Epithelial cell of prostate (primary cell): ENCODE measurements at places on chromosomes 4 and X.

DNA sequence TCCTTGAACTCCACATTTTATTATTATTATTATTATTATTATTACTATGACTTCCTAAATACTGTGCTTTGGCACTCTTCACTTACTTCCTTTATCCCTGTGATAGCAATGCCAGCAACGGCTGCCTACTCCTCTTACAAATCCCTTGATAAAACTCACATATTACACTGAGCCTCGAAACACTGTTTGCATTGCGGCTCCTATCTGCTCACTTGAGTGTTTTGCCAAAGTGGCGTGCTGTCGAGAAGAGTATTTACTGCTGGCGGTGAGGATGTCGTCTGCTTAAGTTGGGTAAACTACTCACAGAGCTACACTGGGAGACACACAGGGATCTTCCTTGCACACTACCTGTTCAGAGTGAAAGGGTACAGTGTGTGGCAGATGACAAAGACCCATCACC lies 143.4 kb upstream of the VCX3A start:
- DNase-seq: no peak

DNA sequence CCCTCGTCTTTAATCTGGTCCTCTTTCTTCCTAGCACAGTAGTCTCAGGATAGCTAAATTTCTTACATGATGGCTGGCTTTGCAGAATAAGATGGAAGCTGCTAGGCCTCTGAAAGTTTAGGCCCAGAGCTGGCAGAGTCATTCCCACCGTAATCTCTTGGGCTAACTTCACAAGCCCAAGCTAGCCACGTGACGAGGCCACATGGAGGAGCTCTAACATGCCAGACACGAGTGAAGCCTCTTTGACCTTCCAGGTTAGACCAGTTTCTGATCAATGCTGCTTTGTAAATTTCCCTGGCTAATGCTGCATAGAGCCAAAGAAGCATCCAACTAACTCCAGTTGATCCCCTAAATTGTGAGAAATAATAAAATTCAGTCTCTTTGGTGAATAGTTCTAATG lies 9.5 kb upstream of the CENPE start:
- DNase-seq: no peak

DNA sequence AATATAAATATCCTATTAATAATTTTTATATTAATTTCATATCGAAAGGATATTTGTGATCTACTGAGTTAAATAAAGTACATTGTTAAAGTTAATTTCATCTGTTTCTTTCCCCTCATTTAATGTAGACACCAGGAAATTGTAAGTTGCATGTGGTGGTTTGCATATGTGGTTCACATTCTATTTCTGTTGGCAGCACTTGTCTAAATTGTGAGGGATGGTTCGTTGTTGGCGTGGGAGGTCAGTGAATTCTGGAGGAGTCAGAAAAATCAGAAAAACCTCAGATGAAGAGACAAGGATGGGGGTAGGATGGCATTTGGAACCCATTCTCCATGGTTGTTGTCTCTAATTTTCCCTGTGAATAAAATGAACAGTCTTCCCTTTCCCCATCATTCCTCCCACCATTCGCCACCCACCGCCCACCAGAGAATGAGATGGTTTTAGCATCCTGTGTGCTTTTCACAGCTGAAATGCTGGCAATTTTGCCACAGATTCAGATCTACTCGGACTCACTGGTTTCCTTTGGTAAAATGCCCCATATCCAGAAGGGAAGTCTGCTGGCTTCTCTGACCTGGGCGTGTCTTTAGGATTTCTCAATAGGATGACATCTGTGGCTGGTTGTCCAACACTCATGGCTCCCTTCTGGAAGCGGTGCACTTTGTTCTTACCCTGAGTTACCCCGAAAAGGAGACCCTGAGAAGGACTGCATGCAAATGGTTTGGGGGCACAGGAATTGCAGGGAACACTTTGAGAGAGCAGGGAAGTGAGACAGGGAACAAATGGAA lies 52.3 kb downstream of the LGI2 start:
- no peak for DNase-seq

GRCh38 chr4:151658959-151659600 lies 101.7 kb downstream of the GATB start:
- DNase-seq: no peak

DNA sequence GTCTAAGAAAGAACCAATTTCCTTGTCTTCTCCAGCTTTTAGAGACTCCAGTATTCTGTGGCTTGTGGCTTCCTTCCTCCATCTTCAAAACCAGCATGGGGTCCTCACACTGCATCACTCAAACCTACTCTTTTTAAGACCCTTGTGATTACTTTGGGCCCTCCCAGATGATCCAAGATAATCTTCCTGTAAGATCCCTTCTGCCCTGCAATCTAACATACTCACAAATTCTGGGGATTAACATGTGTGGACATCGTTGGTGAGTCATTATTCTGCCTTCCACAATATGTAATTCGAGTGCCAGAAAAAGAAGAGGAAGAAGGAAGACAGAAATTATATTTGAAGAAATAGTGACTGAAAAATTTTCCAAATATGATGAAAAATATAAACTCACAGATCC lies 47.9 kb downstream of the BEND4 start:
- DNase-seq: peak; percentile 18

DNA sequence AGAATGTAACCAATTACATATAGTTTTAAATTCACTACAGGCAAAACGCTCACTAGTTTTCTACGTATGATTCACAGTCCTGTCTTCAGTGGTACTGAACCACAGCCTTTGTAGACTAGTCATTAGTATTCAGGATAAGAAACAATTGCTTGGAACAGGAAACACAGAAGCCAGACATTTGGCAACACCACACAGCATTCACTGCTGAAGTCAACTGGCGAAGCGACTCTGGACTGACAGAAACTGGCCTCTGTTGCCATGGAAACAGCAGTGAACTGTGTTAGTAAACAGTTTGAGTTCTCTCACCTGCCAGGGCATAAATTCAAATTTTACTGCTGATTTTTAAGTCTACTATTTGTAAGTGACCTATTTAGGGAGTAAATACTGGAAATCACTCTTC lies 57.6 kb downstream of the MAPK10 start:
- no peak for DNase-seq

- DNase-seq: no peak
These were observed 50.4 kb upstream of the CCDC160 start for GRCh38 chrX:134186362-134187121.

- DNase-seq: no peak
These were observed 300.1 kb upstream of the TRAM1L1 start for GRCh38 chr4:117385526-117385925.

GRCh38 chrX:154784149-154784995 lies 20.9 kb downstream of the MPP1 start:
- DNase-seq: no peak

- DNase-seq: no peak
These were observed 111.4 kb upstream of the TTC29 start for GRCh38 chr4:147056940-147057610.

- no peak for DNase-seq
These were observed 54.9 kb upstream of the LGI2 start for GRCh38 chr4:25085671-25086070.

DNA sequence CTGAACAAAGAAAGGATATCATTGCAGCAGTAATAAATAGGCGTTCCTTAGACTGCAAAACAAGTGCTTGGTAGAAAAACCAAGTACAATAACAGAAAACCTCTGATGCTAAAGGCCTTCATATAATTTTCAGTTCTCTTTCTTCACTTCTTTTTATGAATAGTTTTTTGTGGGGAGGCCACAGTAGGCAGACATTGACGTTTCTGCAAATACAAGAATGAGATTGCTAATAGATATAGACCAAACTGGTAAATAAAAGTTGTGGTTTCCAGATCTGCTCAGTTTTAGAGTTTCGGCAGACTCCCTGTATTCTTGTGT lies 57.0 kb upstream of the RAP1GDS1 start:
- DNase-seq: no peak

DNA sequence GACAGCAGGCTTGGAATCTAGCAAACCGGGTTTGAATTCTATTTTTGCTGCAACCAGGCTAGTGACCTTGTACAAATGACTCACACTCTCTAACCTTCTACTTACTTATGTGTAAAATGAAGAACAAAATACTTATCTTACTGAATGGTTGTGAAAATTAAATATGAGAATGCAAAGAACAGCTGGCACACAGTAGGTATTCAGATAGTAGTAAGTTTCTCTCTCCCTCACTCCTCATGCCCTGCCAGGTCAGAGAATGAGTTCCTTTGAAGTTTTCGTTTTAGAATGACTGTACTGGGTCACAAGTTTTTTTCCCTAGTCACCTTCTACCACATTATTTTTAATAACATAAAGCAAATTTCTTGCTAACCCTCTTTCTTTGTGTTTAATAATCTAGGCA lies 33.0 kb downstream of the CISD2 start:
- no peak for DNase-seq

GRCh38 chr4:86452422-86452891 lies 92.6 kb upstream of the MAPK10 start:
- DNase-seq: no peak

GRCh38 chrX:10104958-10105658 lies 51.7 kb upstream of the CLCN4 start:
- no peak for DNase-seq

- no peak for DNase-seq
These were observed 144.4 kb upstream of the GATB start for GRCh38 chr4:151905197-151905596.

- DNase-seq: no peak
These were observed 70.6 kb upstream of the ANK2 start for GRCh38 chr4:112978691-112979472.

- no peak for DNase-seq
These were observed 1.1 kb upstream of the SH3BP2 start for GRCh38 chr4:2791518-2792395.

GRCh38 chr4:2837904-2838496 lies 5.6 kb upstream of the ADD1 start:
- DNase-seq: no peak

DNA sequence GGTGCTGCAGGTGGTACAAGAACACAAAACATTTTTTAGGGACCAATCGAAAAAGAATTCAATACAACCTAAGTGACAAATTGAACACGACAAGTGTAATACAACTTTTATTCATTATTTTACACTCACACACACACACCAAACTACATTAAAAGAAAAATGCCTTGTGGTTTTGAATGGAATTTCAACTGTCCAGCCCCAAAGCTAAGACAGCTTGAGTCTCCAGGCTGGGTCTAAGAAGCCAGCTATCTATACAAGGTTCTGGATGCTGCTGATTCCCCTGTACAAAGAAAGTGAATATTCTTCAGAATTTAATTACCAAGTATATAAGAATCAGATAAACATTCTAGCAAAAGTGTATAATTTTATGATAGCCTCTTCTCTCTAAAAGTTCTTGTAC lies 118.2 kb downstream of the PPP3CA start:
- DNase-seq: no peak

GRCh38 chr4:144289667-144290428 lies 149.3 kb upstream of the GYPA start:
- no peak for DNase-seq

GRCh38 chrX:15956681-15957080 lies 102.1 kb upstream of the AP1S2 start:
- no peak for DNase-seq

DNA sequence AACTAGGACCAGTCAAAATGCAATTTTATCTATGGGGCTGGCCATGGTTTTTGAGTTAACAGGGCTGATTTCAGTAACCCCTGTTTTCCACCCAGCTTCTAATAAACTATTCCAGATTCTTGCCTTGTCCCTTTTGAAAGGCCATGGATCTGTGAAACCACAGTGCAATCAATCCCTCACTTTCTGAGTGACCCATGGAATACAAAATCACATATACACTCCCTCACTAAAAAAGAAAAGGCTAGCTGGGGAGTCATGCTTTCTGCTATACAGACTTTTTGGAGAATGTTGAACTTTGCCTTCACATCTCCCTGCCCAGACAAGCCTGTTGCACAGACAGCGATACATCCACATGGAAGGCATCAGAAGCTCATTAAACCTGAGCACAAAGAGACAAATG lies 47.9 kb downstream of the MAD2L1 start:
- DNase-seq: no peak

DNA sequence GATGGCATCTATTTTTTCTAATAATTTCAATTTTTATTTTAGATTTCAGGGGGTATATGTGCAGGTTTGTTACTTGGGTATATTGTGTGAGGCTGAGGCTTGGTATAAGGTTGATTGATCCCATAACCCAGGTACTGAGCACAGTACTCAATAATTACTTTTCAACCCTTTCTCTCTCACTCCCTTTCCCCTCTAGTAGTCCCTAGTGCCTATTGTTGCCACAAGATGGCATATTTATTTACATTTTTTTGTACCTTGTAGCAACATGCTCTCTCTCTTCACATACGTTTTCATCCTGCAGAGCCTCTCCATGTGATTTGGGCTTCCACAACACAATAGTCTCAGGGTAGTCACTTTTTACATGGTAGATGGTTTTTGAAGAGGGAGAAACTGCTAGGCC lies 172.0 kb downstream of the ATOH1 start:
- no peak for DNase-seq

DNA sequence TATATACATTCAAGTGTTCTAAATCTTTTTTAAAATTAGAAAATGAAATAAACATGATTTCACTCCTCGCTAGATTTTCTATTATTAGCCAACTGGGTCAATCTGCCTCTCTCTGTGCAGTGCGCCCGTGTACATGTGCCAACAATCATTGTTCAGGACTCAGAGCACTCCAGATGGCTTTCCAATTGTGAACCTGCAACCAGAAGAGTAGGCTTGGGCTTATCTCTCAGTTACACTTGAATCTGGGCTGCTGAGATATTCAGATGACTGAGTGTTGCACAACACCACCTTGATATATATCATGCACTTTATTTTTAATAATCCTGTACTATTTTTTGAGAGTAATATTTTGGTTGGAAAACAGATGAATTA lies 184.0 kb upstream of the FSTL5 start:
- no peak for DNase-seq

GRCh38 chr4:122658818-122659295 lies 38.0 kb upstream of the IL21 start:
- DNase-seq: no peak

DNA sequence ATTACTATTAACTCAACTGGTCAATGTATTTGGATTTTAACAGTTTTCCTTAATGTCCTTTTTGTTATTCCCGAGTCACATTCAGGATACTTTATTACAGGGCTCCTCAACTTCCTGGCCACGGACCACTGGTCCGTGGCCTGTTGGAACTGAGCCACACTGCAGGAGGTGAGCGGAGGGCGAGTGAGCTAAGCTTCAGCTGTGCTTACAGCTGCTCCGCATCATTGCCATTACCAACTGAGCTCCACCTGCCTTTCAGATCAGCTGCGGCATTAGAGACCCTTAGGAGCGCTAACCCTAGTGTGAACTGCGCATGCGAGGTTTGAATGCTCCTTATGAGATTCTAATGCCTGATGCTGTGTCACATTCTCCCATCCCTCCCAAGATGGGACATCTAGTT lies 591.7 kb downstream of the CCSER1 start:
- DNase-seq: no peak

DNA sequence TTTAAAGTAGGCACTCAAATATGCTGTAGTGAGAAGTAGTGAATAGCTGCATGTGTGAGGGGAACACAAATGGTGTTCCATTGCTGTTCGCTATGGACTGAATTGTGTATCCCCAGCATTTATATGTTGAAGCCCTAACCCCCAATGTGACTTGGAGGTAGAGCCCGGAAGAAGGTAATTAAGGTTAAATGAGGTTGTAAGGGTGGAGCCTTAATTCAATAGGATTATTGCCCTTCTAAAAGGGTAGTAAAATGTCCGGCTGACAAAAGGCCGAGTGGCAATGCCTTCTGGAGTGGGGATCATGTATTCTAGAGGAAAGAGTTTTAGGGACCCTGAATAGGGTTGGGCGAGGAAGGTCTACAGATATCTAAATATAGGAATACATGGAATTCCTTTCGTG lies 168.9 kb upstream of the NUDT10 start:
- no peak for DNase-seq

GRCh38 chrX:69290292-69290691 lies 125.0 kb upstream of the PJA1 start:
- DNase-seq: no peak
